Mesendoderm (in vitro differentiated cells): ENCODE measurements at places on chromosomes 4 and X.

- no peak for DNase-seq
Observed at GRCh38 chr4:142383354-142383753, 462.7 kb downstream of the INPP4B start.

DNA sequence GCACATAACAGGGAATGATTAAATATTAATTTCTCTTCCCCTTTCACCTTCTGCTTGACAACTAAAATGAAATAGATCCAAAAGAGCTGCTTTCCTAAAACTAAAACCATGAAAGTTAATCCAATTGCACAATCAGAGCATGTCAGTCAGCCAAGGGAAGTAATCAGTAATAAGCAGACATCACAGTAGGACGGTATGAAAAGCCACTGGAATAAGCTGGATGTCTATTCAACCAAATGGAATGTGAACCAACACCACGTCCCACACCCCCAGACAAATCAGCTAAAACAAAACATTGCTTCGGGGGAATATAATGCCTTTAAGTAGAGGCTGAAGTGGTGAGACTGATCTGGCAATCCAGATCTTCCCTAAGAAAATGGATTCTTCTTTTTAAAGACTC is 859.4 kb upstream of the FTHL17 start:
- peak; percentile 0 for DNase-seq

DNA sequence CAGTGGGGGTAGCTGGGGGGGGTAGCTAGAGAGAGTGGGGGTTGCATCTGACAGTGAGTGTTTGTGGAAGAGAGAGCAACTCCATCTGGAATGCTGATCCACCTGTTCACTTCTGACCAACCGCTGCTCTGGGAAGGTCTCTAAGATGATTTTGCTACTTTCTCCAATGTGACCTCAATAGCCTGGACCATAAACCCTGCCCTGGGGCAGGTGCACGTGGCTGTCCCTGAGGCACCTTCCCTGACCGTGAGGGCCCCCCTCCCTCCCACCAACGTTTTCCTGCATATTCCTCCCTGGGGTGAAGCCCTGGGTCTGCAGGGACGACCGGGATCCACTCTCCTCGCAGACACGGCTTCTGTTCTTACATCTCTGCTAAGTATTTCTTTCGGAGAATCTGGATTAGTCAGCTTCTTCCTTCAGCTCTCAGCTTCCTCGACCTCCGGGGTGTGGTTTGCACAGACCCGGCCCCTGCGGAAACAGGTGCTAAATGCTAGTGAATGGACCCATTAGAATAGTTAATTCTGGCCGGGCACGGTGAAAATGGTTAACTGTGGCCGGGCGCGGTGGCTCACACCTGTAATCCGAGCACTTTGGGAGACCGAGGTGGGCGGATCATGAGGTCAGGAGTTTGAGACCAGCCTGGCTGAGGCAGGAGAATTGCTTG is 21.4 kb upstream of the PLCXD1 start:
- DNase-seq: no peak

DNA sequence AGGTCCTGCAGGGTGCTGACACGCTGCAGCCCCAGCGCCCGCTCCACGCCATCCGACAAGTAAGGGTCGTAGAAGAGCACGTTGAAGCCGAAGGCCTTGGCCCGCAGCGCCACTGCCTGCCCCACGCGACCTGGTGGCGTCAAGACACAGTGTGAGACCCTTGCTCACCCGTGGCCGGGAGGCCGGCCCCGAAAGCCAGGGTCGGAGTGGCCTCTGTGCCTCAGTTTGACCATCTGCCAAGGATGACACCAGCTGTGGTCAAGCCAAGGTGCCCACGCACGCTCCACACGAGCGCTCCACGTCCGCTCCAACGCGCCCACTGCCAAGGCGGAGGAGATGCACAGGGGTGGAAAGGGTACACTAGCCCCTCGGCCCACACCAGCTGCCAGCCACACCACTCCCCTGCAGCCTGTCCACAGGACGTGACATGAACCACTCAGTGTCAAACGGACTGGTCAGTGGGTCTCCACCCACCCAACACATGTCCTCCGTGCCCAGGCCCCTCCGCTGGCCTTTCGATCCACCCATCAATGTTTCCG is 32.8 kb downstream of the CTBP1 start:
- DNase-seq: no peak

DNA sequence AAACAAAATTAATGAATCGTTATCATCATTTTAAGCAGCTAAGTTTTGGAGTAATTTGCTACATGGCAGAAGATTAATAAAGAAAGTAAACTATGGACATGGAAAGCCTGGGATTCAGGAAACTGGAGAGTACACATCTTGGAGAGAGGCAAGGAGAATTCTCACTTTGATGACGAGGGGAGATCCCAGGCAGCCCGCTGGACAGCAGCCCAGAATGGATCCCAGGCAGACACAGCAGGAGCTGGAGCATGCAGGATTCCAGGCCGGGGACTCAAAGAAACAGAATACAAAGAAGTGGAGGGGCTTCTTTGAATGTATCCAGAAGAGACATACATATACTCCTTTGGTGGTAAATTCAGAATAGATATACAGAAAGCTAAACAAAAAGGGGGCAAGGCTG is 118.0 kb upstream of the ATP6AP2 start:
- no peak for DNase-seq

DNA sequence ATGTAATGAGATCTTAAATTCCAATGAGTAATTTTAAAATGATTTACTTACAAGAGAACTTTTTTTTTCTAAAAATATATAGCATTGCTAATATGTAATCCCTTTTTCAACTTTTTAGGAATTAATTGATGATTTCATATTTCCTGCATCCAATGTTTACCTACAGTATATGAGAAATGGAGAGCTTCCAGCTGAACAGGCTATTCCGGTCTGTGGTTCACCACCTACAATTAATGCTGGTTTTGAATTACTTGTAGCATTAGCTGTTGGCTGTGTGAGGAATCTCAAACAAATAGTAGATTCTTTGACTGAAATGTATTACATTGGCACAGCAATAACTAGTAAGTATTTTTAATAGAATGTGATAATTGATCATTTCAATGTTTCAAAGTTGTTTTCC is 113.2 kb downstream of the USP9X start:
- DNase-seq: no peak

DNA sequence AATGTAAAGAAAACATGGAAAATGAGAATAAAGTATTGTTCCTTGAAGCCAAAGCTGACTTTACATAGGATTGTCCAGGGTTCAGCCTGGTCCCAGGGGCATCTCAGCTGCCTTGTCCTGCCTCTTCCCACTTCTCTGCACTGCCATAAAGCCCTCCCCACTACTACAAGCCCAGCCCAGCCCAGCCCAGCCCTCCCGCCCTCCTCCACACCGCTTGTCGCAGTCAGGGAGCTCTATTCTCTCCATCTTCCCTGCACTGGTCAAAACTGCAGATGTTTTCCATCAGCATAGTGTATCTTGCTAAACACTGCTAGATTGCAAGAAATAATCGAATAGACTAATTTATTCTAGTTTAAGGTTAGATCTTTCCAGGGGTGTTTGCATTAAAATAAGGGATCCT is 100.3 kb downstream of the TENM3 start:
- peak; percentile 37 for DNase-seq
